ENCODE measurements at places on chromosomes 3 and 15. TPM values are rescaled to one million over a fixed set of nuclear protein-coding genes. Genes with fewer than 3 reads are reported as not detected.
A peak's percentile ranks its signal among the peaks of the same experiment; 100 is the strongest.

AADAC gene
- total RNA-seq = 138 TPM

DNA sequence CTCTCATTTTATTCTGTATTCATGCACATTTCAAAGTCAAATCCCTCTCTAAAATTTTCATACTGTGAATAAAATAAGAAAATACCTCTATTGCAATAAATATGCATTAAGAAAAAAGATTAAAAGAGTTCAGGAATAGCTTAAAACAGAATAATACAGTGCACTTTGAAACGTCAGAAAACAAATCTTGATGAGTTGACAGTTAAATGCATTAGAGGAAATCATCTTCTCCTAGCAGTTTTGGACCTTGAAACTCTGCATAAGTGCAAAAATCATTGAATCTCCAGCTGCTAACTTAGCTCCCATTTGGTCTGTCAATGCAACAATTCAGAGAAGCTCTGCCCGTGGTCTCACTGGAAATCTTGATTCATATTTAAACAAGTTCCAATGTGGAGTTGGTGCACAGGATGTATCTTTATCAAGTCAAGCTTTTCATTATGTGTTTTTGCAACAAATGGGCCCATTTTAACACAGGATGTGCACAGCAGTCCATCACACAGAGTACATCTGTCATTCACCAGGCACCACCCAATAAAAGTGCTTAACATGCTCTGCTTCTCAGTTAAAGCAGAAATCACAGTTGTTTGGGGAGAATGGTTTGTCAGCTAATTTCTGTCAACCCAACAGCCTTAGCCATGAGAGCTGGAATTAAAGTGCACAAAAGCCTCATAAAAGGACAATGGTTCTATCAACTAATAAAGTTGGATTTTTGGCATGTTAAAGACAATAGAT is 98.8 kb upstream of the ARRDC4 start:
- DNase-seq = no peak

CA12 gene
- 174 TPM for total RNA-seq

GRCh38 chr3:9503283-9503682 is 50.3 kb downstream of the LHFPL4 start:
- peak; percentile 64 for DNase-seq

DNA sequence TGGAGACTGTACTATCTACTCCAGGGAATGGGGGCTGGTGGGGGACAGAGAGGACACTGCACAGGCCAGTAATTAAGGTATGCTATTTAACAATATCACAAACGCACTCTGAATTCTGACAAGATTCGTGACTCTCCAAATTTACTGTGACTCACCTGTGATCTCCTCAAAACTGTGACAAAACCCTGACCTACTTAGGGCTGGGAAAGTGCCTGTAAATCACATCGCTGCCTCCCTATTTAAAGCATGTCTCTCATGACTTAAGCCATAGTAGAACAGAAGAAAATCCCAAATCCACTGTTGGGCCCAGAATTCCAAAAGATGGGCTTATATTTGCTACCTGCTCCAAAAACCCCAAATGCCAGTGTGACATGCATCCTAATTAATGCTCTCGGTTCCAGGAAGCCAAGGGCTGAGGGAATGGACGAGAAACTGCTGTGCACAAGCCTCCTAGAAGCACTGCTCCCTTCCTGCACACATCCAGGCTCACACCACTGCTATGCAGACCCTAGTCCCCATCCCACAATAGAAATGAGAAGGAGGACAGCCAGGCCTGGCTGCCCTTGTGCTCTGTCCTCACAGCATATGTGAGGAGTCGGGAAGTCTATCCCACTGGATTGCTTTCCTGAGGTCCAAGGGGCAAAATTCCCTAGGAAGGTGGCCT is 187.7 kb upstream of the CHRNA7 start:
- DNase-seq = no peak

BTD gene
- 38.8 TPM for total RNA-seq

- no peak for DNase-seq
Observed at GRCh38 chr15:99057697-99058420, 47.0 kb upstream of the SYNM start.

ZMYND10 gene
- 0.81 TPM for total RNA-seq

- no peak for DNase-seq
Observed at GRCh38 chr3:97485206-97485605, 279.4 kb upstream of the ARL6 start.

DNA sequence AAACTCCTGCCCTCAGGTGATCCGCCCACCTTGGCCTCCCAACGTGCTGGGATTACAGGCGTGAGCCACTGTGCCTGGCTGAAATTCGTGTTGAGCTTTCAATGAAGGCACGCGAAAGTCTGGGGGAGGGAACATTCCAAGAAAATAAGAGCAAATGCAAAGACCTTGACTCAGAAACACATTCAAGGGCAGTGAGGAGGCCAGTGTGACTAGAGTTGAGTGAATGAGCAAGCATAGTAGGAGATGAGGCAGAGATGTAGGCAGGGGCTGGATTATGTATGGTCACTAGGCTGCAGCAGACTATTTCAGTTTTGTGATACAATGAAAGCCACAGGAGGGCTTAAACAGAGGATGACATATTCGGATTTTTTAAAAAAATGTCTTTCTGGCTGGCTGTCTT is 67.0 kb downstream of the SCN11A start:
- DNase-seq = no peak

INKA1 gene
- 4.4 TPM for total RNA-seq

DNA sequence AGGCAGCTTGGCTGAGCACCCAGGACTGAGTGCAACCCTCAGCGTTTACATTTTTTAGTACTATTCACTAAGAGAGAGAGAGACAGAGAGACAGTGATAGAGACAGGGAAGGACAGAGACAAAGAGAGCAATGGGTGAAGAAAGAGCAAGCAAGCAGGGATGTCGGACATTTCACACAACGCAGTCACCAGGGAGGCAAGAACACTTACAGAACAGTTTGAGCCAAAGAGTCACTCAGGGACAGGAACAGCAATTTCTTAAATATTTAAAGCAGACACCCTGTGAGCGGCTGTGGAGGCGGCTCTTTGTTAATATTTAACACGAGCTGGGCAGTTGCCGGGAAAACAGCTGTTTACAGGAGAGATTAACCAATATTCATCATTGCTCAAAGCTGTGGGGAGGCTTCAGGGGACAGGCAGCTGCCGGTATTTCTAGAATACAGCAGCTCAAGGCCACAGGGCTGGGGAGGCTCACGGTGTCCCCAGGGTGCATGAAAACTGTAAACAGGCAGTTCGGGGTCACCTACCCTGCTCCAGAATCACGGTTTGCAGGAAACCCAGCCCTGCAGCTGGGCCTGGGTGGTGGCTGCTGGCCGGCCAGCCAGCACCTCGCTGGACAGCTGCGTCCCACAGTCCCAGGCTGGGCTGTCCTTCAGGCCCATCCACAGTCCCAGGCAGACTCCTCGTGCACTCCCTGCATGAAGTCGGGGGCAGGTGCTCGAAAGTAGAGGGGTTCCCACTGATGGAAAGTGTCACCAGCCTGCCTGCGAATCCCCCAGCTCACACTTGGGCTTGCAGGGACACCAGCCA is 38.8 kb upstream of the PCSK6 start:
- DNase-seq = no peak
